ENCODE measurements at places on chromosomes 6 and 20. TPM values are rescaled to one million over a fixed set of nuclear protein-coding genes. Genes with fewer than 3 reads are reported as not detected.

FAM217B gene
- total RNA-seq: 26.5 TPM

GRCh38 chr6:122048570-122048969 is 350.9 kb upstream of the HSF2 start:
- H3K36me3 ChIP-seq: no peaks in the 10 kb centered on the region
- no peak overlapping the region for H3K4me3 ChIP-seq
- no peaks in the 10 kb centered on the region for H3K4me1 ChIP-seq
- no peak overlapping the region for H3K27ac ChIP-seq
- DNase-seq: no peak

PABPC1L gene
- total RNA-seq: 58.9 TPM

MDFI gene
- not detected for total RNA-seq
